Putamen (tissue), 1 donor: ENCODE measurements at places on chromosomes 6 and 20.

DNA sequence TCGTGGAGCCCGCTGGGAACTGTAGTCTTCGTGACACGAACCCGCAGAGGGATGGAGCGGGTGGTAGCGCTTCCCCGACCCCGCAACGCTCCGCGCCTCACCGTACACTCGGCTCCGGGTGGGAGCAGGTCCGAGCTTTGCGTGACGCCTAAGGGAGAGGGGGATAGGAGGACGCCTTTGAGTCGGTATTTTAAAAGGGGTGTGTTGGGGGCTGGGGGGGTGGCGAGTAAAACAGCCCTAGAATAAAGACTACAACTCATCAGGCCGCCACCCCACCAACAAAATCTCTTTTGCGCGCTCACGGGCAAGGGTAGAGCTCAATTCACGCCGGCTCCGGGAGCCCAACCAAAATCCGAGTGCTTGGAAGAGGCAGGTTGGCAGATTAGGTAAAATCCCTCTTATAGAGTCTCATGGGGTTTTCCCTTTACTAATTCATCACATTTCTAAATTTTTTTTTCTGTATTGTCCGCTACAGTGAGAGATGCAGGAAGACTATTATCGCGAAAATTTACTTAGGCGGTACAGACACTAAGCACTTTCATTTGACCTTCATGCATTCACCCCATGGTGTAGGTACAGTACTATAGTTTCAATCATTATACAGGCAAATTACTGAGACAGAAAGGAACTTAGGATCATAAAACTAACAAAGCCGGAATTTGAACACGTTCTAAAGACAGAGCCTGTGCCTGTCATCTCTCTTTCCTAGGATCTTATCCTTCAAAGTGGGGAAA, 706 bp upstream of the SNX14 start:
- DNase-seq: peak; percentile 19

DNA sequence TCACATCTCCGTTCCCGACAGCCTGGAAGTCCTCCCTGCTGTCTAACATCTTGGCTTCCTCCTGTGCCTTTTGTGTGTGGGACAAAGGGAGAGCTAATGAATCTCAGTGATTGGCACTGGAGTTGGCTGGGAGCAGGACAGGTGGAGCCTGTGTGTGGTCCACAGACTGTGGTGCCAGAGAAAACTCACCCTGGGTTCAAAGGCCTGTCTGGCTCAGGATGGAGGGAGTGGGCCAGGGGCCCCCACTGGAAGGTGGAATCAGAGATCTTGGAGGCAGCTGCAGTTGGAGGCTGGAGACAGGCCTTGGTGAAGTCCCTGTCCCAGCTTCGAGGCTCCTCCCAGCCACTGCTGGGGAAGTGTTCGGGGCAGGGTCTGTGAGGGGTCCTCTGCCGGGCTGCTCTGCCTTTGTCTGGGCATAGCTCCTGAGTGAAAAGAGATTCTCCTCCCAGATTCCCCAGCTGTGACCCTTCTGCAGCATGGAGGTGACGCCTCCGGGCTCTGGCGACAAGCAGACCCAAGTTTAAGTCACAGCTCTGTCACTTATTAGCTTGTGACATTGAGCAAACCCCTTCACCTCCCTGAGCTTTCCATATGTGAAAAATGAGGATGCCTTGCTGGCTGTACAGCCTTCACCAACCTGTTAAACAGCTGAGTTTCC, 13.9 kb upstream of the ITPR3 start:
- no peak for DNase-seq

DNA sequence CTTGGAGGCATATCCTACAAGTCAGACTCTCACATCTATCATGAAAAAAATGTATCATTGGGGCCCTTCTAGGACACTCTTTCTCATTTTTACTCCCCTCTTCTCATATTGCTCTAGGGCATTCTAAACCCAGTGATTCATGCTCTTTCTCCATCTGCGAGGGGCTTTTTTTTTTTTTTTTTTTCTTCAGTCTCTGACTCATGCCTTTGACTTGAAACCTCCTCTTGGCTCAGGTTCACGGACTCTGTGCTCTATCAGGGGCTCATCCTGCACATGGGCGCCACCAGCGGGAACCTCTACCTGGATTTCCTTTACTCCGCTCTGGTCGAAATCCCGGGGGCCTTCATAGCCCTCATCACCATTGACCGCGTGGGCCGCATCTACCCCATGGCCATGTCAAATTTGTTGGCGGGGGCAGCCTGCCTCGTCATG, 17.8 kb downstream of the SLC22A1 start:
- no peak for DNase-seq

DNA sequence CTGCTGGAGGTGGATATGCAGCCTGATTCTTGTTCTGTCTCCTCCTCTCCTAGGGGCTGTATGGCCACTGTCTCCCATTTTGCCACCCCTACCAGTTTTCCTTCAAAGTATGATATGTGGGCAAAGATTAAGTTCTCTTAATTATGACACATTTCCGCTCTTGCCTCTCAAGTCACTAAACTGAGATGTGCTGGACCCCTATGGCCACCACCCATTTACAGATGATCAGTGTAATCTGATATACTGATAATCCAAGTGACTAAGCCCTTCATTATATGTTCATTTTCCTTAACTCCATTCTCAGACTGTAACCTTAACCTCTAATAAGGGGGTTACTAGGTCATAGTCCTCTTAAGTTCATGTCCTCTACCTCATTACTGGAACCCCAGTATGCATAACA, 711 bp upstream of the C20orf141 start:
- DNase-seq: no peak

GRCh38 chr6:150877928-150878327, 12.4 kb downstream of the MTHFD1L start:
- DNase-seq: no peak

- DNase-seq: no peak
Observed at GRCh38 chr20:61688411-61688810, 377.3 kb downstream of the TAF4 start.

DNA sequence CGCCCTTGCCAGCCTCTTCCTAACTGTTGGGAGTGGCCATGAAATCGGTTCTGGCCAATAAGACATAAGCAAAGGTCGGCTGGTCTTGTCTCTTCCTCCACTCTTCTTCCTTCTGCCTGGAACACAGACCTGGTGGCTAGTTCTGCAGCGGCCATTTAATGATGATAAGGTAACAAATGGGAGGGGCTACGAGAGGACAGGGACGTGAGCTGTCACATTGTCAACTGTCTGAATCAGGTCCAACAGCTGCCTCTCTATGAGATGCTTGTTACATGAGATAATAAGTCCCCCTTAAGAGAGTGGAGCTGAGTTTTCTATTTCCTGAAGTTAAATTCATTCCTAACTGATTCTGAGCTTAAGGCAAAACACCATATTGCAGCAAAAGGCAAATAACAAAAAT, 12.5 kb upstream of the TMEM242 start:
- DNase-seq: no peak

GRCh38 chr6:130826442-130827246, 562 bp upstream of the SMLR1 start:
- DNase-seq: no peak

GRCh38 chr20:60132162-60132826, 174.1 kb downstream of the CDH26 start:
- DNase-seq: no peak

DNA sequence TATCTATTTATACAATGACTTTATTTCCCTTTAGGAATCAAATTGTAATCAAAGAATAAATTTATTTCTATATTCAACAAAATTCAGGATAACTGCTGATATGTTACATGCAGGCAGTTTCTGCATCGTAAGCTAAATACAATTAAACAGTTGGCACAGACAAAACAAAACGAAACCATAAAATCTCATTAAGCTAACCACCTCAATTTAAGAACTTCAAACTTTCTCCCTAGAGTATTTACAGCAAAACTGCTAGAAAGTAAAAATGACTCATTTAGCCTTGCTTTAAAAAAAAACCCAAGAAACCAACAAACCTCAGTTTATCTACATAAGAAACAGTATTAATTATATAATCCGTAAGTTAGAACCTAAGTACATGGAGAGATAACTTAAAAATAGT, 17.1 kb downstream of the SSR1 start:
- no peak for DNase-seq

- DNase-seq: no peak
Observed at GRCh38 chr6:124679387-124679786, 282.9 kb upstream of the RNF217 start.

GRCh38 chr6:36676141-36677058, 2.1 kb upstream of the CDKN1A start:
- DNase-seq: no peak

- no peak for DNase-seq
Observed at GRCh38 chr6:34610819-34611477, 54.8 kb upstream of the SPDEF start.

DNA sequence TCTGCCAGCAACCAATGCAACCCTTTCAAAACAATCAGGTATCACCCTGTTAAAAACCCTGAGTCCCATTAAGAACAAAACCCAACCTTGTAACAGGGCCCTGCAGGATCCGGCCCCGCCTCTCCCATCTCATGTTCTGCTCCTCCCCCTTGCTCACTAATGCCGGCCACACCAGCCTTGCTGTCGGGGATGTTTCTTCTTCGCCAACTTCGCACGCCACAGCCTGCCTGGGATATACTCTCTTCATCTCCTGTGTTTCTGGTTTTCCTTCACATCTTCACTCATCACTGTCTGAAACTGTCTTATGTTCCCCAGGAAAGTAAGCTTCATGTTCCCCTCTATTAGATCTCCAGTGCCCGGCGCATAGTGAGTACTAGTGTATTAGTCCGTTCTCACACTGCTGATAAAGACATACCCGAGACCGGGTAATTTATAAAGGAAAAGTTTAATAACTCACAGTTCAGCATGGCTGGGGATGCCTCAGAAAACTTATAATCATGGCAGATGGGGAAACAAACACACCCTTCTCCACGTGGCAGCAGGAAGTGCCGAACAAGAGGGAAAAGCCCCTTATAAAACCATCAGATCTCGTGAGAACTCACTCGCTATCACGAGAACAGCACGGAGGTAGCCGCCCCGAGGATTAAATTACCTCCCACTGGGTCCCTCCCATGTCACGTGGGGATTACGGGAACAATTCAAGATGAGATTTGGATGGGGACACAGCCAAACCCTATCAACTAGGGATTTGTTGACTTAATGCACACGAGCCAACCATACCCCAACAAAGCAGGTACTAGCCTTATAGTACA, 5.1 kb downstream of the TP53RK start:
- no peak for DNase-seq

DNA sequence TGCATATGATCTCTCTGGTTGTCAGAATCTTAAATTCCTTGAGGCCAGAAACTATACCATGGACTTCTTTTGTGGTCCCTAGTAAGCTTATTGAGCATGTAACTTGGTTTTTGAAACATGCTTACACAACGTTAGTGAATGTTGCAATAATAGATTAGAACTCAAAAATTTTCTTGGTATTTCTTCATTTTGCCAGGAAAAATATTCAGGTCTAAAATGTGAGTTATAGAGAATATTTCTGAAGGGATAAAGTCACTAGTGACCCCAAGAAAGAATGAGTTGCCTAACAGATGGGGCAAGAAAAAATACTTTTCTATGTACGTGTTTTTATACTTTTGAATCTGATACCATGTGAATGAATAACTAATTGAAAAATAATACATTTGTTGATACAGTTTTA, 195.4 kb downstream of the TFAP2A start:
- DNase-seq: no peak

DNA sequence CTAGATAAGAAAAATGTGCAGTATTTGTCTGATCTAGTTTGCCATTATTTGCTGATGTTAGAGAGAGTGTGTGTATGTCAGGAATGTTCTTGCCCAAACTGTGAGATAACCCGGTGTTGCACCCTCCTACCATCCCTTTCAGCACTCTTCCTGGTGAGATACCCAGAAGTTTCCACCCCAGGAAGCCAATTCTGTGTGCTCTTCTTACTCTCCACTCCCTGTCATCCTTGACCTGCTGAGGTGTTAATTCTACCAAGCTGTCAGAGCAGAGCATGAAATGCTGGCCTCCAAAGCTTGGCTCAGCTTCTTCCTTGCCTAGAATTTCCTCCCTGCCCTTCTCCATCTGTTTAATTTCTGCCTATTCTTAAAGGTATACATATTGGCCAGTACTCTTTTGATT, 237.3 kb upstream of the CNR1 start:
- no peak for DNase-seq

DNA sequence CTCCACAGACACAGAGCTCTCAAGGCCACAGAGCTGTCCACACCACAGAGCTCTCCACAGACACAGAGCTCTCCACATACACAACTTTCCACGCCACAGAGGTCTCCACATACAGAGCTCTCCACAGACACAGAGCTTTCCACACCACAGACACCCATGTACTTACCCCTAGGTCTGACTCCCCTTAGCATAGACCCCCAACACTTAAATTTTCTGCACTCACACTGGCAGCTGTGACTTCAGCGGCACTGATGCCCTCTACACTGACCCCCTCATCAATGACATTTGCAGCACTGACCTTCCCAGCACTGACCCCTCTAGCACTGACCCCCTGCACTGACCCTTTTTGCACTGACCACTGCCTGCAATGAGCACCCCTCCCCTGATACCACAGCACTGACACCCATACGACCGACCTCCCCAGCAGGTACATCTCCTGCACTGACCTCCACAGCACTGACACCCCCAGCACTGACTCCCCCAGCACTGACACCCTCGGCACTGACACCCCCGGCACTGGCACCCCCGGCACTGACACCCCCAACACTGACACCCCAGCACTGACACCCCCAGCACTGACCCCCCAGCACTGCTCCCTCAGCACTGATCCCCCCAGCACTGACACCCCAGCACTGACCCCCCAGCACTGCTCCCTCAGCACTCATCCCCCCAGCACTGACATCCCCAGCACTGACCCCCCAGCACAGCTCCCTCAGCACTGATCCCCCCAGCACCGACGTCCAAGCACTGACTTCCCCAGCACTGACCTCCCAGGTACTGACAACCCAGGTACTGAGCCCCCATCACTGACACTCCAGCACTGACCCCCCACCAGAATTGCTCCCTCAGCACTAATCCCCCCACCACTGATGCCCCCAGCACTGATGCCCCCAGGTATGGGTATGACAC, 56.5 kb downstream of the ERMARD start:
- DNase-seq: no peak

DNA sequence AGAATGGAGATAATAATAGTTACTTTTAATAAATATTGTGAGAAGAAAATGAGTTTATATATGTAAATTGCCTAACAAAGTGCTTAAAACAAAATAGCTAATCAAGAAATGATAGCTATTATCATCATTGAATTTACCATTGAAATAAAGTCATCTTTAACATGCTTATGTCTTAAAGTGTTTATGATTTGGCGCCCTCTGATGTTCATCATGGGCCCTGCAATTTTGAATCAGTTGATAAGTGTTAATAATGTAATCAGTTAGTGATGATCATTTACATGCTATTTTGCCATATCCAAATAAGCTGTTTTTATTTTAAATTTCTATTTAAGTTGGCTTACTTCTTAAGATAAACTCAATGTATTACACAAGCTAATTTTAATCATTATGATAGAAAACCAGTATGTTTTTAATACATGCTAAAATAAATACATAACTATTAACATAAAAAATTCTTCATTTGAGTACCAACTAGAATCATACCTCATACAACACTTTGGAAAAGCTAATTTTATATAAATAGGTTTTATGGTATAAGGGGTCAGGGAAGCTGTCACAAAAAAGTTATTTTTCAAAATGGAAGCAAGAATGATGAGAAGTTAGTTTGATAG, 39.2 kb upstream of the TPD52L1 start:
- peak; percentile 63 for DNase-seq

GRCh38 chr20:25233016-25233772, 14.7 kb upstream of the PYGB start:
- no peak for DNase-seq

GRCh38 chr6:80961166-80961565, 791.3 kb downstream of the TENT5A start:
- DNase-seq: no peak

- no peak for DNase-seq
Observed at GRCh38 chr20:39878320-39878719, 810.7 kb downstream of the MAFB start.
